ENCODE measurements at places on chromosomes 12 and 14.

GRCh38 chr14:98175436-98175835 is 1096.6 kb downstream of the BCL11B start:
- DNase-seq = no peak

- DNase-seq = no peak
These were observed 221.4 kb downstream of the MED13L start for GRCh38 chr12:116055895-116056607.

DNA sequence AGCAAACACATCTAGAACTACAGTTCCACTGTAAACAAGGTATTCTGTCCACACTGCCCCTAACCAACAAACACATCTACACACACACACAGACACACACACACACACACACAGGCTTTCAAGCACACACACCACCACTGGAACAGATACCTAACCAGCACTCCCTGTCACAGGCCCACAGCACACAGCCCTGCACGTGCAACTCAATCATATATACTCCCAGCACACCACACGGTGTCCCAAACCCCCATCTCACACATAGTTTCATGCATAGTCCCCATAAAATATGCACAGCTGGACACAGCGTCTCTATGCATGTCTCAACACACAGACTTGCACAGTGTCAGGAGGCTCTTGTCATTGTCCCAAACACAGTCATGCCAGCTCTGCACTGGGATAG is 27.6 kb downstream of the KRT8 start:
- DNase-seq = no peak

GRCh38 chr12:268483-268840 is 5.8 kb upstream of the SLC6A13 start:
- DNase-seq = no peak

DNA sequence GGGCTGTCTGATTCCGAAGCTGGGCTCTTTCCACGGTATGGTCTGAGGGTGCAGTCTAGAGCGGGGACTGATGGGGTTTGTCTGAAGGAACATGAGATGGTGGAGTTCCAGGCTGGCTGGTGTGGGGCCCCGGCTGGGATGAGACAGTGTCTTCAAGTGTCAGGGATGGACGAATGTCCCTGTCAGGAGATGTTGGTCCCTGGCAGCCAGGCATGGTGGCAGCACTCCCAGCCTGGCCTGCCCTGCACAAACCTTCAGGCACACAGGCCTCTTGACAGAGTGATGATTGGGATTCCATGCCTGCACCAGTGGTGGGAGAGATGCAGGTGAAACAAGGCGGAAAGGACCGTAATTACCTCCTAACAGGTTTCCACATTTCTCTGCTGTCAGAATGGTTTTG is 221.9 kb downstream of the CACNA1C start:
- DNase-seq = no peak
